BJ (cell line): ENCODE measurements at places on chromosomes 2 and 18.
A peak's percentile ranks its signal among the peaks of the same experiment; 100 is the strongest.

GRCh38 chr2:16763493-16763899, 97.9 kb upstream of the CYRIA start:
- DNase-seq, result no peak

- DNase-seq, result no peak
Measured at GRCh38 chr18:67183398-67183797, 333.1 kb downstream of the DSEL start.

DNA sequence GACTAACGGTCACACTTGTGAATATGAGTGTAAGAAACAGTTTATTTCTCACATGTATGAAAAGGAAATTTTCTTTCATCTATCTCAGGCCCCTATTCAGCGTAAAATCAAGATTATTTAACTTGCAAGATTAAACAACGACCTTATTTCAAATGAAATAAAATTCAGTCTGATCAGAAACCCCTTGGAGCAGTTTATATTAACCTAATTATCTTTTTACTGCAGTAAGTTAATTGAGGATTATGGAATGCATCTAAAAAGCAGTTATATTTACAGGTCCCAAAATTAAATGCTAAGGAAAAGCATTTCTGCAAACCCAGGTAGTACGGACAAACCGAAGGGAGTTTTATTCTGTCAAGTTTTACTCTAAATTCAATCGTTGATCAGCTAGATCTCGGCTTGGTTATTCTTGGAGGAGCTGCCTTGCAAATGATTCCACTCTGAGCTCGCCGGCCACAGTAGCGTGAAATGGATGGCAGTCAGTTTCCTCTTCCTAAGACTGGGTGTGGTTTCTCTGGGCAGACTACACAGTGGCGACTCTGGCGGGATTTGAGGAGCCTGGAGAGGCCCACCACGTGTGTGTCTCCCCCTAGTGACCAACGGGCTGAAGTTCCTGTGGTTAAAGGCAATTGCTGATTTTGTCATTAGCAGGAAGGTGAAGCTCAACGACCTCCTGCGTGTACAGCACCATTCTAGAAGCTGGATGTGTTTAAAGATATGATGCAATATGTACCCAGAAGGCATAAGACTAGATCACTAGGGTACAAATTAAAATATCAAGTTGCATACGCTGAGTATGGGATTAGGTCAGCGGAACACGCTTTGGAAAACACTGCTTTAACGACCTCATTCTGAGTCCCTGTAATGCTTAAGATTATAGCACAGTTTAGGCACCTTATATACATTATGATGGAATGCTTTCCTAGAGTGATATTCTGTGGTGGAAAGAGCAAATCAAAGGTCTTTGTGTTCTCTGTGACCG, 36.4 kb downstream of the PRKRA start:
- DNase-seq, result peak; percentile 80

DNA sequence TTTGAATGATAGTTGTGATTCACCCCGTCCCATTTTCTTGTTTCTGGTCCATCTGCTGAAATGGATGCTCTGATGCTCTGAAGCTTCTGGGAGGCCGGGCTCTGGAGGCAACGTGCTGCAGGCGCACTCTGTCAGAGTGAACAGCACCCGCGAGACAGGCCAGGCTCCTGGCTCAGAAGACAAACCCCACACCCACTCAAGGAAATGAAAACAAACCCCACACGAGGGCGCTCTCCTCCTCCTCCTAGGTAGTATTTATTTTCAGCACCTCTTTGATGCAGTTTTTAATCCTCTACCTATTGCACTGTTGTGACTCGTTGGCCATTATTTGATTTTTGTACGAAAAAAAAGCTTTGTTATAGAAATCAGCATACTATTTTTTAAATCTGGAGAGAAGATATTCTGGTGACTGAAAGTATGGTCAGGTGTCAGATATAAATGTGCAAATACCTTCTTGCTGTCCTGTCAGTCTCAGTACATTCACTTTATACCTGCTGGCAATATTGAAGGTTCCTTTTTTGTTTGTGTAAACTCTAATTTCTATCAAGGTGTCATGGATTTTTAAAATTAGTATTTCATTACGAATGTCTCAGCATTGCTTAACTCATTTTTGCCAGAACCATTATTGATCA, 10.3 kb upstream of the CHST10 start:
- DNase-seq, result no peak

DNA sequence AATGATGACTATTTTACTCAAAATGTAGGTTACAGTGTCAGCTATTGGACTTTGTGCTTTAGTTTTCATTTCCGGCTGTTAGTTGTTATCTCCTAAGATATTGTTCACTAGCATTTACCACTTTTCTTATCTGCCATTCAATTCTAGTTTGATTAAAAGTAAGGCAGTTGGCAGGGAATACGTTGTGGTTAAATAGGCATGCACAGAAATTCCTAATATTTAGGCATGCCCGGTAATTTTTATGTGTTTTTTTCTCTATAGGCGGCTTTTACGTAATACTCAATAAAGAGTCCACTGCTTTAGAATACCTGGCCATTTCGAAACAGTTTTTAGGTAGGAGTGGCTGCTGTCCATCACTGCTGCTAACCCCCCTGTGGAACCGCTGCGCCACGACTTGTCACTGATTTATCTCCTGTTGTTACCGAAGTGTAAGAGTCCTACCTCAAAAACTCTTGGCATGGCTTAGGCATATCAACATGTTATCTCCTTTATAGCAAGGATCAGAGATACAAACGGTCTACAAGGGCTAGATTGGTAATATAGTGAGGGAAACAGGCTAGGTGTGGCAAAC, 39.5 kb downstream of the BABAM2 start:
- no peak for DNase-seq

DNA sequence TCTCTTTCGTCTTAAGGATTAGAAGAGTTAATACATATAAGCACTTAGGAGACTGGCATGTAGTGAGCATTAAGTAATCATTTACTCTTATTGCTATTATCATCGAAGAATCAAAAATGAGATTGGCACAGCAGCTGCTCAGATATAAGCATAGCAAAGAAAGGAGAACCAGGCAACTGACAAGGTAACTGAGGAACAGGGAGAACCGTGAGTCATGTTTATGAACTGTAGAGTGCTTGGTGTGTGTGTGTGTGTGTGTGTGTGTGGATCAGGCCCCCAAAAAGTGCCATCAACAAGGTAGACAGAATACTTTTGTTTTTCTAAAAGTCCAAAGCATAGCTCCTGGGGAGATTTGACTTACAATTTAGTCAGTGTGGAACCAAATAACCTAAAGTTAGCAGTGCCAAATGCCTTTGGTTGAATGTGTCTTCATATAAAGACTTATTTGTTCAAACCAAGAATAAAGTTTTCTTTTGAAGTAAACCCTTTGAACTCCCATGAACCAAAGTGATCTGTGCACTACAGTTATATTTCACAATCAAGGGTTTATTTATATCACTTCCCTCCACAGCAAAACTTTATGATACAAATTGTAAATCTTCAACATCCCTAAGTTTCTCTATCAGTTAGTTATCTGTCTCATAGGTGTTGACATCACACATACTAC, 660.6 kb downstream of the NYAP2 start:
- DNase-seq, result no peak

GRCh38 chr2:45191146-45191863, 182.1 kb upstream of the SIX2 start:
- DNase-seq, result no peak

GRCh38 chr2:10753156-10753555, 31.7 kb downstream of the ATP6V1C2 start:
- no peak for DNase-seq

DNA sequence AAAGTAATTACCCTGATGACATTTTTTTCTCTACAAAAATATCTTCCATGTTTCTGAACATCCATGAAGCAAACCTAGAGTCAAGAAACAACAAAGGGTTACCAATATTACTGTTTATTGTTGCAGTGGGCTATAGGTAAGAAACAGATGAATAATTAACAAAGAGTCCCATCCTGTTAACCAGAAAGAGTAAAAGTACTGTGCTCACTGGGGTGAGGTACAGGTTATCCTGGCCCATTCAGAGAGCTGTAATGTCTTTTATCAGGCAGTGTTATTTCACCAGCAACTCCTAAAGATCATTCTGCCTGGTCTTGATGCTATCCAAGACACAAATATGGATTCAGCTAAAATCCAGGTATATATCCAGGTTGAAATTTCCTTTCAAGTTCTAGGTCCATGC, 754.9 kb downstream of the SATB2 start:
- no peak for DNase-seq

- DNase-seq, result no peak
Measured at GRCh38 chr18:1361936-1362335, 457.3 kb downstream of the ADCYAP1 start.

DNA sequence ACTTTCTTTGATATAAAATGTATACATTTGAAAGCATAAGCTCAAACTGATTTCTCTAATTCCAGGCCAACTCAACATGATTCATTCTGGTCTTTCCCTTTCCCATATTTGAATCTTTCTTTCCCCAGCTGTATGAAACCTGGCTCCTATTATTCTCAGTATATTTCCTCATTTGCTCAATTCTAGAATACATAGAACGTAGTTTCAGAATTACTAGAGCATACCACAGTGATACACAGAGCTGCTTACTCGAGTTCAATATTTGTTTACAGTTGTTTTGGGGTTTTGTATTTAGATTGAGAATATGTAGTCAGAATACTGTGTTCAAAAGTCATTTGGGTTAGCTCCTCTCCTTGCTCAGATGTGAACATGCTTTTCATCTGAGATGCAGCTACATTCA, 43.0 kb downstream of the TNFRSF11A start:
- no peak for DNase-seq

DNA sequence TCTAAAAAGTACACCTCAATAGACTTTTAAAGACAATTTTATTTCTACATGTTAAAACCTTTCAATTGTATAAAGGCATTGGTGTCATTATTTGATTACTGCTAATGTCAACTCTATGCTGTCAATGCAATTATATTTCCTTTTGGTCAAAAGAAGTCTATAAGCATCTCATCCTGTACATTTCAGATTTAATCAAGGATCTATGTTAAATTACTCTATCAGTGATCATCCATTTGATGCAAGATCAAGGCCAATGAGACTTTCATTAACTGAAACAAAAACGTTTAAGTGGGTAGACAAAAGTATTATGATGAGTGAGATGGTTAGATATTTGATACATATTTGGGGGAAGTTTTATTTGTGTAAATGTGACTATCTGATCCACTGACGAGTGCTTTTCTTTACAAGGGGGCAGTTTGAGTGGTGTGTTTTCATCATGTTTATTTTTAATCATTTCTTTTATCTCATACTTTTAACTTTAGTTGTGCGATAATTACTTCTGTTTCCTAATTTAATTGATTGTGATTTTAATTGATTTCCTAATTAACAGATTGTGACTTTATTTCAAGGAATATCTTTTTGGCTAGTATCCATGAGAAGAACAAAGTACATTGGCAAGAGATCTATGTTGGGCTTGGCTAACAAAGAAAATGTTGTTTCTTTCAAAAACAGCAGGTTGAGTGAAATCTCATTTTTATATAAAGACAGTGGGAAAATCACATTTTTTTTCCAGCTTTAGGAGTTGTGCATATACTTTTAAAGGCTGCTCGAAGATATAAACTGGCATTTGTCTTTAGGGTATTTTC, 1.1 kb downstream of the ARHGAP28 start:
- no peak for DNase-seq

GRCh38 chr2:50611351-50611871, 420.5 kb downstream of the NRXN1 start:
- DNase-seq, result no peak

DNA sequence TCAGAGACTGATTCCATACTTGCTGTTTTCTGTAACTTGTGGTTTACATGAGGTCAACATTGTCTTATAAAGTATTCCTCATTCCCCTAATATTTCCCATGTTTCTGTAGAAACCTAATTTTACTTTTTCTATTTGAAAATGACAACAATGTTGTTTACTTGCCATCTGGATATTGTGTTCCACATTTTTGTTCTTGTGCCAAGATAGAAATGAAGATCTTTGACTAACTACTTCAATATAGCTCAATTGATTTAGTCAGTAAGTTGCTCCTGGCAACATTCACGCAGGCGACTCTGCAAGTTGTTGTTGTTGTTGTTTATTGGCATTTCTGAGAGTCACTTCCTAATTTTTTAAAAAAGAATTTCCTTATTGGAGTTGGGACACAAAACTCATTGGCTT, 69.5 kb downstream of the CAVIN2 start:
- DNase-seq, result no peak

DNA sequence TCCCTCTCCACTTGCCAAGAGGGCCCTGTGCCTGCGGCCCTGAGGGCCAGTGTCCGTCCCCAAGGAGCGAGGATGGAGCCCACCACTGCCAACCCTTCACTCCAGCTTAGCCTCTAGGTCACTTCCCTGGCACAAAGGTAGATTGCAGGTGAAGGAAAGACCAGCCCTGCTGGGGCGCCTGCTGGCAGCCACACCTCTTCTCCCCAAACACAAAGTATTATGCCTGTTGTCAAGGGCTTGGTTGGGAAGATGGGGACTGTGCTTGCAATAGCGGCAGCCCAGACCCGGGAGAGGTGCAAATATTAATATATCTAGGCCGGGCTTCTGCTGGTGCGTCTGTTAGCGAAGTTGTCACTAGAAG, 7.7 kb downstream of the KCNF1 start:
- no peak for DNase-seq
